Coronary artery (tissue), 2 donors: ENCODE measurements at places on chromosomes 2 and 18.

DNA sequence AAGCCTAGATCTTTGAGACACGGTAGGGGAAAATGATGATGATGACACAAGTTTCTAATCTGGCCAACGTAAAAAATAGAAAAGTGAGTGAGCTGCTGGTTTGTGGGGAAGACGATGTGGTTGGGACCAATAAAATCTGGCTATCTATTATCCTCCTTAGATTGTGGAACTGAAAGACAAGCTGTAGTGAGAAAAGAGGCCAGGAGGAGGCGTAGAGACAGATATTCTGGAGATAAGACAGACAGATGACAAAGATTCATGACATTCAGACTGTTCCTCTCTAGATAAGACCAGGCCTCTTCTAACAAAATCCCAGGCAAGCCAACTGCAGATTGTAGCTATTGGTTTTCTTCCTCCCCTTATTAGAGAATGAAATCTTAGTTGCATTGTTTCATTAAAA, 376.3 kb upstream of the UBE2E3 start:
- DNase-seq = no peak

GRCh38 chr18:73879766-73880165, 267.9 kb downstream of the FBXO15 start:
- no peak for DNase-seq

GRCh38 chr18:48837676-48838075, 113.1 kb downstream of the SMAD7 start:
- no peak for DNase-seq

DNA sequence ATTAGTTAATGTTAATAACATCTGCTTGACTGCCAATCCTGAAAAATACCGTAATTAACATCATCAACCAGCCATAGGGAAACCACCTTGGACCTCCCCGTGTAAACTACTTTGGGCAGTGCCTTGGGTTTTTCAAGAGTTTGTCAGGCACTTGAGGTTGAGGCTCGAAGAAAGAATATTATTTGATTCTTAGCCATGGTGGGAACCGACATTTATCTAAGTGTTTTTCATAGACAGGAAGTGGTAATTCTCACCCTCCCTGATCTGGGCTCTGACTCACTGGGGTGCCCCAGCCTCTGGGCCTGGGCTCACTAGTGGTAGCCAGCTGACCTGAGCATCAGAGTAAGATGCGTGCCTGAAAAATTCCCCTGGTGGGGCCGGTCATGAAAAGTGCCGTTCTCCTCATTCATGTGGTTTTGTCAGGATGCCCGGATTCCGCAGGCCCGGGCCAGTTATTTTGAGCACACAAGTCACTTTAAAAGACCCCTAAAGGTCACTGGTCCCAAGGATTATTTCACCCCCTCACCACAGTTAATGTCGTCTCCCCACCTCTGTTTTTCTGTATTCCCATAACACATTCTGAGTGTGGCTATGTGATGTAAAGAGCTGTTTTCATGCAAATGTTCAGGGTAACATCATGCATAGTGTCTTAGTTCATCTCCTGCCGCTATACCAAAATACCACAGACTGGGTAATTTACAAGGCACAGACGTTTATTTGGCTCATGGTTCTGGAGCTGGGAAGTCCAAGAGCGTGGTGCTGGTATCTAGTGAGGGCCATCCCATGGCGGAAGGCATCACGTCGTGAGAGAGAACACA, 21.6 kb upstream of the SPATA3 start:
- peak; percentile 38 for DNase-seq

GRCh38 chr18:32378705-32379104, 92.0 kb downstream of the GAREM1 start:
- no peak for DNase-seq

GRCh38 chr18:33835419-33835818, 257.4 kb downstream of the ASXL3 start:
- DNase-seq = no peak

DNA sequence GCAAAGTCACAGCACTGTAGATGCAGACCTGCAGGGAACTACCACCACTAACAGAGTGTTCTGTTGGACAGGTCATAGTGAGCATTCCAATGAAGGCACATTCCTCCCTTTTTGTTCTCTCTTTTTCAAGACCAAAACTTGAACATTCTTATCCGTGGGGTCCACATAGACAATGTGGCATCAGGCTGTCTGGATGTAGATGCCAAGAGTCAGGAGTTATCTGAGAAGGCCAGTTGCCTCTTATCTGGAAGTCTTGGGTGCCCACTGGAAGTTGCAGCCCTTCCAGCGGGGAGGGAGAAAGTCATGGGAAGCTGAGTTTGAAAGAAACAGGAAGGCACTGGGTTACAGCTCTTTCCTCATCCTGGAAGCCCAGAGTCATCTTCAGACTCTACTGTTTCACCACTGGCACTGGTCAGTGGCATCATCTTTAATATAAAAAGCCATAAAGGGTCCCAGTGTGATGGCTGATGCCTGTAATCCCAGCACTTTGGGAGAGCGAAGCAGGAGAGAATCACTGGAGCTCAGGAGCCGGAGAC, 61.4 kb downstream of the FAM161A start:
- no peak for DNase-seq

DNA sequence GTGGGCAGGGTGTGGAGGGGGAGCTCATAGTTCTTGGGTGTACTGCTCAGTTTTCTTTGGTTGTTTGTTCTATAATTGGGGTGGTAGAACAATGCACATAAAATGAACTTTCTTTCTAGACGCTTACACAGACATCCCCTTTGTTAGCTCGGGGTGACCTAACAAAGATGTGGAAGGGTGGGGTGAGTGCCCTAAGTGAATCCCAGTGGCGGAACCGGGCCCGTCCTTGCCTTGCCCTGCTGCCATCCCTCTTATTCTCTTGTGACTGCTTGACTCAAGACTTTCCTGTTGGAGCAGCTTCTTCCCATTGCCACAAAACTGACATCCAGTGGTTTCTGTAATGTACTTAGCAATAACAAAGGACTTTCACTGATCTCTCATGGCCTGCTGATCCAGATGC, 268.1 kb downstream of the PTGR3 start:
- DNase-seq = no peak

GRCh38 chr2:5834501-5834900, 142.3 kb downstream of the SOX11 start:
- DNase-seq = no peak

GRCh38 chr2:112154246-112155117, 16.3 kb downstream of the FBLN7 start:
- peak; percentile 46 for DNase-seq

GRCh38 chr2:130882111-130882690, 45.5 kb downstream of the ARHGEF4 start:
- no peak for DNase-seq

DNA sequence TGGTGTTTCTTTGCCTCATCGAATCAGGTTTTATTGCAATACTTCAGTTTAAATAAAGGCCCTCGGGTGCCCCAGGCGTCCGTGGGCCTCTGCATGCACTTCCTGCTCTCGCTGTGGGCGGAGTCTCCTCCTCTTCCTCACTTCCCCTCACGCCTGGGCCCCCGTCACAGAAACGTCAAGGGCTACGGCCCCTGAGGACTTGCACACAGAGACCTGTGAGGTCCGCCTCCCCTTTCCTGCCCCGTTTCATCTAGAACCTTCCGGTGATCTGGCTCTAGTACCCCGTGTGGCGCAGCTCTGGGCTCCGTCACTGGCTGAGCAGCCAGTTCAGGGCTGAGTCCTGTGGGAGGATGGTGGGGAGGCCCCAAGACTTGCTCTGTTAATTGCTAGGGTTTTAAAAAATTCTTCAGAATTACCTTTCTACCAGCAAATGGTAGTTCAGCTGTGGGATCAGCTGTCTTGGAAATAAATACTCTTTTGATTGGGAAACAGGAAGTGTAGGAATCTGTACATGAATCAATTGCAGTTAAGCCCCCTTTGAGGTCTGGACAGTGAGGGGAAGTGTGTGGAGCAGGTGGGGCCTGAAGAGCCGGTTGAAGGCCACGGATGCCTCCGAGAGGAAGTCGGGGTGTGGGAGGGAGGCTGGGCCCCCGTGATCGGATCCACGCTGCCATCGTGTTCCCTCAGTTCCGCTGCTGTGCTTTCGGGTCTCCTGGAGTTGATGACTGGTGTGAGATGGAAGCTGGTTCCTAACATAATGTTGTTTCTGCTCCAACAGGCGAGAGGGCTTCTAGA, 10.2 kb downstream of the NFATC1 start:
- DNase-seq = no peak

DNA sequence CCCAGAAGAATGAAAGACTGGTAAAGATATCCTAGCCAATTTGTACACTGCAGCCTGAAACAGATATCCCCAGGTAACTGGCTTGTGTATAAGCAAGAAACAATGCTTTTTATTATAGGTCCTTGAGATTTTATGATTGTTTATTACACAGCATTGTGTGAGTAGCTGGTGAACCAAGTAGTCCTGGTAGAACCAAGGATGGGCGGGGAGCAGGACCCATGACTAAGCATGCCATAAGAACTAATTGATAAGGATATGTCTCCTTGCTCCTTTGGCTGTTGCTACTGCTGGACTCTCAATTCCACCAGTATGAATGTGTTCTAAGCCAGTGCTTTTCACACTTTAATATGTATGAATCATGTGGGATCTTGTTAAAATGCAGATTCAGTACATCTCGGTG, 12.3 kb upstream of the ALMS1 start:
- no peak for DNase-seq

DNA sequence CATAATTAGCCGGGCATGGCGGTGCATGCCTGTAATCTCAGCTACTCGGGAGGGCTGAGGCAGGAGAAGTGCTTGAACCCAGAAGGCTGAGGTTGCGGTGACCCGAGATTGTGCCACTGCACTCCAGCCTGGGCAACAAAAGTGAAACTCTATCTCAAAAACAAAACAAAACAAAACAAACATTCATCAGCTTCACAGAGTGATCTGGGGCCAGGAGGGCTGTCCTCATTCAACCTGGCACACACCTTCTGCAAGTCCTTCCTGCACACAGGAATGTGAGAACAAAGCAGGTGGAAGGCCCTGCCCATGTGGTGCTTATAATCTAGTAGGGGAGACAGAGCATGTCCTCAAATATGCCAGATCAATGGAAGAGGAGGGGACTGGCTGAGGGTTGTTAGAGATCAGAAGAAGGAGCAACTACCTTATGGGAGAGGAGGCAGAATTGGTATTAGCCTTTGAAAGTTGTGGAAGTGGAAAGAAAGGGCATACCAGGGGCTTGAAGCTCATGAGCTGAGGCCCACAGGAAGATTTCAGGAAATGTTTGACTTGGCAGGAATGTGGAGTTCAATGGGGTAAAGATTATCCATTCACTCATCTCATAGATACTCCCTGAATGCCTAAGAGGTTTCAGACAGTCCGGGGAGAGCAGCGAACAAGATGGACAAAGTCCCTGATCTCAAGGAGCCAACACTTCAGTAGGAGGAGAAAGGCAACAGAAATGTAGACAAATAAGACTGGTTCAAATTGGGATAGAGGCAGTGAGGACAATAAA, 155.3 kb upstream of the SIX3 start:
- no peak for DNase-seq

DNA sequence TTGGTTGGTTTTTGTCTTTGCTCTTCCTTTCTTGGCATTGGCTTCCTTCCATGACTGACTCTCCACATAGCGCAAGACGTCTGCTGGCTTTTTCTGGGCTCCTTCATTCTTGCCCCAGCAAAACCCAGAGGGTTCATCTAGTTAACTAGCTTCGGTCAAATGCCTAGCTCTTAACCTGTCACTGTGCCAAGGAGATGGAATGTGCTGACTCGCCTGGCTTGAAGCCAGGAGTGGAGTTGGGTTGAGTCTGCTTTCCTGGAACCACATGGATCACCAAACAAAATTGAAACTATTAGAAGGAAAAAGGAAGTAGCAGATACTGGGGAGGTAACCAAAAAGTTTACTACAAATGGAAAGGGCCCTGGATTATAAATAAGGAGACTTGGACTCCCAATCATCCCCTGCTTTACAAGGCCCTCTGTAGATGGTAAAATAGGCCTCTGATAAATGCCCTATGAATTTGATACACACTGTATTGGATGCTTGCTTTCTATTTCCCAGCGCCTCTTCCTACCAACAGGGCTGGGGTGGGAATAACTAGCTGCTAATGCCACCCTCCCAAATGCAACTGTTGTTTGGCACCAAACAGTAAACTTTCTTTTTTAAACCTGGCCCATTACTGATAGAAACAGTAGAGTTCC, 11.3 kb downstream of the MALT1 start:
- no peak for DNase-seq

GRCh38 chr2:148819019-148819585, 55.9 kb upstream of the KIF5C start:
- DNase-seq = no peak

DNA sequence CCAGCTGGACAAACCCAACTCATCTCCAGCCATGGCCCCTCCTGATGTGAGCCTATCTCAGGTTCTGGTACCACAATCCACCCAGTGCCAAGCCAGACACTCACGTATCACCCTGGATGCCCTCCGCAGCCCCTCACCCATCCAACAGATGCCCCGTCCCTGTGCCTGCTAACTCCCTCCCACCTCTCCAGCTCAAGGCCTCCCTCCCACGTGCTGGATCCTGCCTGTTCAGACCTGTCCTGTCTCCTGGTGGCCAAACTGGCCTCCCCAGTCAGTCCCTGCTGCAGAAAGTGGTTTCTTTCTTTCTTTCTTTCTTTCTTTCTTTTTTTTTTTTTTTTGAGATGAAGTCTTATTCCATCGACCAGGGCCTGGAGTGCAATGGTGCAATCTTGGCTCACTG, 86.2 kb downstream of the RRM2 start:
- no peak for DNase-seq

DNA sequence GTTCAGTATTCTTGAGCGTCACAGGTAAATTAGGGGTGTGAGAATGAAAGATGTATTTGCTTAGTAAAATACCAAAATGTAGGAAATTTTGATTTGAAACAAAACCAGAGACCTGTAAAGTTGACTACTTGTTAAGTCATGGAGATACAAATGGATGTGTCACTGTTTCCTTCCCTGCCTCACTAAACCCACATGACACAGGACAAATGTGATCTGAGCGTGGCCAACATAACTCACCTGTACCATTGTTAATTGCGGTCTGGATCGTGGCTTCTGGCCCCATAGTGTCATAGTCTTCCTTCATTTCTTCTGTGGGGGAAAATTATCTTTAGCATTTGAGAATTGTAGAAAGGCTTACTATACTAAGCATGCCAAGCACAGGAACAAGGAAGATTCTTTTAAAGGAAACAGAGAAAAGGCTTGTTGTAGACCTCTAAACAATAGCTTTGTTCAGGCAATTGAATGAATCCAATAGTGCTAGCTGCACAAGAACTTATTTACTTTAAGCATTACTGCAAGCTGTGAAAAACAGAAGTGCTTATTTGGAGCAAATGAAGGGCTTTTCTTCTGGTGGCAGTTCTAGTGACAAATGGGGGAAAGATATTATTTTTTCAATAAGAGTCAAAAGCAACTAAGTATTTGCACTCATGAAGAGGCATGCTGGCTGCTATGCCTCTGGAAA, 95.2 kb downstream of the ZEB2 start:
- DNase-seq = no peak

- no peak for DNase-seq
These were observed 236.3 kb upstream of the RASGRP3 start for GRCh38 chr2:33240178-33240577.

- no peak for DNase-seq
These were observed 274.6 kb downstream of the ETAA1 start for GRCh38 chr2:67671464-67672450.

- DNase-seq = no peak
These were observed 3.8 kb upstream of the SLC8A1 start for GRCh38 chr2:40455661-40456060.

- no peak for DNase-seq
These were observed 56.3 kb upstream of the STAT1 start for GRCh38 chr2:191070276-191070675.

GRCh38 chr2:12035029-12035720, 288.7 kb downstream of the LPIN1 start:
- DNase-seq = no peak
